ENCODE measurements at places on chromosomes 11 and 22. TPM values are rescaled to one million over a fixed set of nuclear protein-coding genes. Genes with fewer than 3 reads are reported as not detected.

The PATE4 gene
- total RNA-seq: not detected

DNA sequence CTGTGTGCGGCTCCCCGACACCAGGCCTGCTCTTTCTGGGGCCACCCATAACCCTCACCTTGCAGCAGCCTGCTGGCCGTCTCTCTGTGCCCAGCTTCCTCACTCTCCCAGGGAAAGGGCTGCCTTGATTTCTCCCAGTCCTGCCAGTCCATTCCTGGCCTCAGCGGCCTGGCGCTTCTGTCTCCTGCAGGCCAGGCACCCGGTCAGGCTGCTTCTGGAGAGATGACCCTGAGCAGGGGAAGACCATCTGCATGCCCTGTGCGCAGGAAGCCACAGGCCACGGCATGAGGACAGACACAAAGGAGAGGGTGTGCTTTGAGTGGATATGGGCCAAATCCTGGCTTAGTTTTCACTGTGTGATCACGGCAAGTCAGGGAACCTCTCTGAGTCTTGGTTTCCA, 86.2 kb downstream of the TSPAN18 start:
- DNase-seq: no peak

GRCh38 chr22:30310881-30311771, 15.6 kb downstream of the TBC1D10A start:
- DNase-seq: peak; percentile 63

DNA sequence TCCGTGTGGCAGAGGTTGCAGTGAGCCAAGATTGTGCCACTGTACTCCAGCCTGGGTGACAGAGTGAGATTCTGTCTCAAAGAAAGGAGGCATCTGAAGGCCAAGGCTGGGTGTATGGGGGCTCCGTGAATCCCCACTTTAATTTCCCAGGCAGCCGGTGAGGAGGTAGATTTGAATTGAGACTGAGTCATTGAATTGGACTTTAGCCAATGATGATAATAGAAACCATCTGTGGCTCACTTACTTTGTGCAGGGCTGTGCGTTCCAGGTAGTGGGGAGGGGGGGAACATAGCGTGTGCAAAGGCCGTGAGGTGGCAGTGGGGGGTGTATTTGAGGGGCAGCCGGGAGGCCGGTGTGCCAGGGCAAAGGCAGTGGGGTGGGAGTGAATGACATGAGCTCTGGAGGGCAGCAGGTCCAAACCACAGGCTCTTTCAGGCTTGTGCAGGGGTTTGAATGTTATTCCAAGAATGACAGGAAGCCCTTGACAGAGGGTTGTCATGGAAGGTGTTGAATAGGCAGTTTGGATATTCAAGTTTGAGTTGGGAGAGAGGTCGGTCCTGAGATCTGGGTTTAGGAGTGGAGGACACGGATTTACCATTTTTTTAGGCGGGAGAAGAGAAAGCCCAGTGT, 6.1 kb downstream of the ARHGAP8 start:
- no peak for DNase-seq

DNA sequence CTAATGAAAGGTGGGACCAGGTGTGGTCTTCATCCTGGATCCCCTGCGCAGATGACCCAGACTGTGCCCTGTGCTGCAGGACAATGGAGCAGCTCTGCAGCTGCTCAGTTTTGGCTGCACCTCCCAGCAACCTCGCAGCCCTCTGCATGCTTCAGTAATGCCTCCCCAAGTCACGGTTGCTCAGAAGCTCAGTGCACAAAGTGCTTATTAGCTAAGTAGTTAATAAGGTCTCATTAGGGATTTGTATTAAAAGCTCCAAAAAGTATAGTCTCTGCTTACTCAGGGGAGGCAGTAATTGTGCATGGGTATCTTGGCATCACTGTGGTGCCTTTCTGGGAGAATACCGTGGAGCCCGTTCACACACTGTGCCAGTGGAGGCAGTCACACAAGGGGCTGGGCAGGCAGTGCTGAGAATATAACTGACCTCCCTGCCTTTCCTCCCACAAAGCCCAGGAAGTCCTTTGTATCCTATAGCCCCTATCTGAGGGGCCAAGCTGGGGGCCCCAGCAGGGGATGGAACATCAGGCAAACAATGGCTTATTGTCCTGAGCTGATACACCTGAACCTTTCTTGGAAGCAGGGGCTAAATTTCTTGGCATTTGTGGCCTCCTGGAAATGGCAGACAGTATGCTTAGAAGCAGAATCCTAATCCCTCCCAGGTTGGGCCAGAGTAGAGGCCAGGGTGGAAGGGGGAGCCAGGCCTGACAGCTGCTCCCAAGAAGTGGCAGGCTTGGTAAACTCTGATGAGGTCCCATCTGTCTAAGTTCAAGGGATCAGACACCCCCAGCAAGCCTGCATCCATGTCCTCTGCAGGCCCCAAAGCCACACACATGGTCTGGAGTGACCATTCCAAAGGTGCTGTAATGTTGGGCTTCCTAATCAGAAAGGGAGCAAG, 125.5 kb upstream of the PARVA start:
- no peak for DNase-seq
